ENCODE measurements at places on chromosomes 12 and 14.

DNA sequence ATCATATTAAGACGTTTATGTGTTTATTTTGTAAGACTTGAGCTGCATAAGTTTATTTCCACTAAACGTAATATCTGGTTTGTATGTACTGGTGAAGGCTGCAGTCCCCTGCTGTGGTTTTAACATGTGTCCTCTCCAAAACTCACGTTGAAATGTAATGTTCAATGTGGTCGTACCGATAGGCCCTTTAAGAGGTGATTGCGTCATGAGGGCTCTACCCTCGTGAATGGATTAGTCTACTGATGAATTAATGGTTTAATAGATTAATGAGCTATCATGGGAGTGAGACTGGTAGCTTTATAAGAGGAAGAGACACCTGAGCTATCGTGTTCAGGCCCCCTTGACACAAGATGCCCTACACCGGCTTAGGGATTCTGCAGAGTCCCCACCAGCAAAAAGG, 14.9 kb downstream of the LRIG3 start:
- no peak for DNase-seq

DNA sequence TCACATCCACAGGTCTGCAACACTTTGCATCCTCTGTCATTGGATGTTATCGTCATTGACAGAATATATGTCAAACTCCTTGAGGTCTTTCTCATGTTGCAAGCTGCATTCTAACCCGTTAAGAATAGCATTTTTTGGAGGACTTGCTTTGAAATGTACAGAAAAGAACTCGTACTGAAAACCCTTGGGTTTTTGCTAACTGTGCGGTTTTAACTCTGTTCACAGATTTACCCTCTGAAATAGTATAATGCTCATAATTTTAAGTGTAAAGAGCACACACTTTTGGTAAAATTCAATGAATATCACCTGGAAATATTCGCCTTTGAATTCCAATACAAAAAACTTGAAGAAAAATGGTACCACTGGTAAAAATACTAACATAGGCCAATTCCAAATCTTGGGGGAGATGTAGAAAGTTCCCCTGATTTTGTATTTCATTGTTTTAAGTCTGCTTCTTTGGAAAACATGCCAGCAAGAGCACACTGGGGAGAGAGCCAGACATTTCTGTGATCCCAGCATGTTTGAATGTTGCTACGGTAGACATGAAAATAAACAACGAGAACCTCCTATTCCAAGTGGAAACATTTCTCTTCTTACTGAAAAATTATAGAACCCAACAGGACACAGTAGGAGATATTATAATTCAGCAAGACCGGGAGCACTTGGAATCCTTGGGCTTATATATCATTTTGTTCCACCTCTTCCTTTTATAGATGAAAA, 446.0 kb downstream of the AEBP2 start:
- no peak for DNase-seq

- peak; percentile 88 for DNase-seq
Observed at GRCh38 chr12:55017416-55017925, 2.3 kb upstream of the NEUROD4 start.

- DNase-seq = no peak
Observed at GRCh38 chr14:68450391-68451120, 342.3 kb downstream of the ZFP36L1 start.

- DNase-seq = peak; percentile 31
Observed at GRCh38 chr14:30131581-30132097, 204.0 kb upstream of the PRKD1 start.

- no peak for DNase-seq
Observed at GRCh38 chr14:54794796-54795195, 107.8 kb downstream of the GCH1 start.

DNA sequence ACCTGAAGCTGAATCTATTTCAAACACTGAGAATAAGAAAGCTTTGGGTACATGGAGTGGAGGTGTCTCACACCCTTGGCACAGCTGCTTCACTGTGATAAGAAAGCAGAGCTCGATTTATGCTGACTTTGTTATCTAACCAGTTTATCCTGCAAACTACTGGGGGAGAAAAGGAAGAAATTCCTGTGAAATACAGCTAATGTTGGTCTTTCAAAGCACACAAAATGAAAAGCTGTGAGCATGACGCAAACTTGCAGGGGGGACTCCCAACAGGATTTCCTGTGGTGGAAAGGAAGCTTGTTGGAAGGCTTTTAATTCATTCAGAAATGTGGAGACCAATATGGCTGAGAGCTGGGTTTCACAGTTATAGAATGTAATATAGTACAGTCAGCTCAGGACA, 53.4 kb downstream of the SRGAP1 start:
- no peak for DNase-seq

DNA sequence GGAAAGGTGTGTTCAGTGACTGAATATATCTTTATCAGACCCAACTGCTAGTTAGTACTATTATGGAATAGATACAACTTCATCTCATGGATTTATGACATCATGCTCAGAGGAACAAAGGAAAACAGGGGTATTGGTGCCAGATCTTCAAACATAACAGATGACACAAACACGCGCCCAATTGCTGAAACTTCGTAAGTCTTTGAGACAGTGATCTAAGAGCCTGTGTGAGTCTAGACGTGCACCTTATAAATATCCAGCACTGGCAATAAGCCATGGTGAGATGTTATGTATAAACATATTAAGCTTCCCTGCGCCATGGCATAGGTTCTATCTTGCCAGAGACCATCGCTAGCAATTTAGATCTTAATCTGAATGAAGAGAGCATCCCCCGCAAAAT, 42.2 kb upstream of the NR2C1 start:
- DNase-seq = no peak

DNA sequence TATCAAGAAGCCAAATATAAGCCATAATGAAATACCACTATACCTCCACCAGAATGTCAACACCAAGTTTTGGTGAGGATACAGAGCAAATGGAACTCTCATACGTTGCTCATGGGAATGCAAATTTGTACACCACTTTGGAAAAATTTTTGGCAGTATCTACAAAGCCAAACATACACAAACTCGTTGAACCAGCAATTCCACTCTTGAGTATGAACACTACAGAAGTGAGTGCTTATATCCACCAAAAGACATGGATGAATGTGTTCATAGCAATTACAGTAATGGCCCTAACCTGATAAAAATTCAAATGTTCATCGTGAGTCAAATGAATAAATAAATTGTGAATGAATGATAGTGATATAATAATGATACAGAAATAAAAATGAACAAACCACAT, 24.8 kb downstream of the C12orf71 start:
- DNase-seq = no peak

DNA sequence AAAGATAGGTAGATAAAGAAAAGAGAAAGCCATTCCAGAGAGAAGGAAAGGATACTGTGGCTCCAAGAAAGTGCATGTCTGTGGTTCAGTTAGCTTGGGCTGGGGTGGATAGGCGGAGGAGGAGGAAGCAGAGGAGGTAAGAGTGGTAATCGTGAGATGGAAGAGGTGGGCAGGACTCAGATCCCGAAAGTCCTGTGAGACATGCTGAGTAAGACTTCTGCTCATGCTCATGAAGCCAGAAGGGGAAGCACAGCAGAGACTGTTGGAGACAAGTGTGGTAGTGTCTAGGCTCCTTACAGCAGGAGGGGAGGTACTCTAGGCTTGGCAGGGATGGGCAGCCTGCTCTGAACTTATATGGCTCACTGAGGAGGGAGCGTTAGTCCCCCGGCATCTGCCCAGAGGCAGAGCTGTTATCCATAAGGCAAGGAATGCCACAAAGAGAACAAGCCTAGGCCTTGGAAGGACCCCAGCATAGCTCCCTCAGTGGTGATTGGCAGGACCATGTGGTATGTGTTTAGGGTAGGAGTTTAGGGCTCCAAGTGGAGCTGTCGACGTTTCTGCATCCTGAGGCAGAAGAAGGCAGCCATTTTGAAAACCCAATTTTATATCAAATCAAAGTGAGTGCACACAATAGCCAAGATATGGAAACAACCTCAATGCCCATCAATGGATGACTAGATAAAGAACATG, 135.3 kb downstream of the SMOC1 start:
- DNase-seq = no peak

DNA sequence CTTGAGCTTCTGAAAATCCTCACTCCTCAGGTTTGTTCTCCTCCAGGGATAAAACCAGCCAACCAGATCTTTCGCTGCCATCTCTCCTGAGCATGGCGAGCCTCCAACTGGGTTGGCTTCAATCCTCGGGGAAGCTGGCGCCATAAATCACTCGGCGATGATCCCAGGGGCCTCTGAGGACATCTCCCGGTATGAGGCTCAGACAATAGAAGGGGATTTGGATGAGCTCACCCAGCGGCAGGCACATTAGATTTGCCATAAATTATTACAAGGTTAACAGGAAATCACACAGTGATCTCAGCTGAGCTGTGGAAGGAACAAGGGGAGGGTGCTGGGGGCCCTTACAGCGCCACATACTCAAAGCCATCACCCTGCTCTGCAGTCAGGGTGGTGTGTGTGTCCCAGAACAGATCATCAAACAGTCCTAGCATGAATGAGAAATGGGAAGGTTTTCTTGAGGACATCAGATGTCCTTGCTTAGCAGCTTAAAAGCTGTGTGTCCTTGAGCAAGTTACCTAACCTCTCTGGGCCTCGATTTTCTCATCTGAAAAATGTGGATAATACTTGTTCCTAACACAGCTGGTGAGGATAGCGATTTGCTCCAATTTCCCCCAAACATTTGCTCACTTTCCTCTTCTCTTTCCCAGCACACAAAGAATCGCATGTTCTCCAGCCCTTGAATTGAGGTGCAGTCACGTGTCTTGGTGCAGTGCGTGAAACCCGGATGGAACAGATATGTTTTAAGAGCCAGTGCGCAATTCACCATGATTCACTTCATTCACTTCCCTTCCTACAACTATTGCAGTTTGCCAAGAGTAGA, 142.8 kb downstream of the SCARB1 start:
- DNase-seq = peak; percentile 96

DNA sequence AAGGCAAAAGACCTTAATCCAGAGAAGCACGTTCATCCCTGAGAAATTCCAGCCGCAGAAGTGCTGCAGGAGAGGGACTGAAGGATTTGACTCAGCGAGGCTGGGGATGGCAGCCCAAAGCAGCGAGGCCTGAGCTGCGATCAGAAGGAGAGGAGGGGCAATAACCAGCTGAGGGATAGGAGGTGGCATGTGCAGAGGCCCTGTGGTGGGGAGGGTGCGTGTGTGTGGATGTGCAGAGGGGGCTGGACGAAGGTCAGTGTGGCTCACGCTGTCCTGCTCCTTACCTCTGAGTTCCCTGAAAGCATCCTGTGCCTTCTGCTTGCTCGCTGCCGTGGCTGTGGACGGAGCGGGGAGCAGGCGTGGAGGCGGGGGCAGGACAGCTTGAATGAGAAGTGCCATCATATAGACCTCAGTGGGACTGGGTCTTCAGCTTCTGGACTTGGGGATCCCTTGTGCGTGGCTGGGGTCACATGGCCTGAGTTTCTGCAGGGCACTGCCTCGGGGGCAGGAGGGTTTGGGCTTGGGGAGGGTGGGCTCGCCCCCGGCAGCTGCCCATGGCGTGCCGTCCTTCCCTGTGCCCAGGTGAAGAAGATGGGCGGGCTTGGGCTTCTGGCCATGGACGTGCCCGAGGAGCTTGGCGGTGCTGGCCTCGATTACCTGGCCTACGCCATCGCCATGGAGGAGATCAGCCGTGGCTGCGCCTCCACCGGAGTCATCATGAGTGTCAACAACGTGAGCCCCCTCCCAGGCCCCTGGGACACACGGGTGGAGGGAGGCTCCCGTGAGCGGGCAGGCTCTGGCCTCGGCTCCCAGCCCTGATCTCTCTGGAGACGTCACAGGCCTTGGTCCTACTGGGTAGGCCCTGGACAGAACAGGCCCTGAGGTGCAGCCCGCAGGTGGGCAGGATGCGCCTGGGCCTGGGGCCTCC, 11.0 kb downstream of the ACADS start:
- DNase-seq = no peak

DNA sequence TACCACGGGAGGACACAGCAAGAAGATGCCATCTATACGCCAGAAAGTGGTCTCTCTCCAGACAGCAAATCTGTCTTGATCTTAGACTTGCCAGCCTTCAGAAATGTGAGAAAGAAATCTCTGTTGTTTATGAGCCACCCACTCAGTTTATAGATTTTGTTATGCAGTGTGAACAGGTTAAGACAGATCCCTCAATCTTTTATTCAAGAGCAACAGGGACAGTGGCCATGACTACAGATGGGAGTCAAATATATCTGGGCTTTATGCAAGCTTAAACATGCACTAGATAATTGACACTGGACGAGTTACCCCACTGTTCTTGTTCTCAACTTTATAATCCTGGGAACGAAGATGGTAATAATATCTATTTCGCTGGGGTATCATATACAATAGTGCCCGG, 288.7 kb downstream of the RPAP3 start:
- no peak for DNase-seq

- no peak for DNase-seq
Observed at GRCh38 chr12:93085383-93086287, 156.5 kb upstream of the EEA1 start.

DNA sequence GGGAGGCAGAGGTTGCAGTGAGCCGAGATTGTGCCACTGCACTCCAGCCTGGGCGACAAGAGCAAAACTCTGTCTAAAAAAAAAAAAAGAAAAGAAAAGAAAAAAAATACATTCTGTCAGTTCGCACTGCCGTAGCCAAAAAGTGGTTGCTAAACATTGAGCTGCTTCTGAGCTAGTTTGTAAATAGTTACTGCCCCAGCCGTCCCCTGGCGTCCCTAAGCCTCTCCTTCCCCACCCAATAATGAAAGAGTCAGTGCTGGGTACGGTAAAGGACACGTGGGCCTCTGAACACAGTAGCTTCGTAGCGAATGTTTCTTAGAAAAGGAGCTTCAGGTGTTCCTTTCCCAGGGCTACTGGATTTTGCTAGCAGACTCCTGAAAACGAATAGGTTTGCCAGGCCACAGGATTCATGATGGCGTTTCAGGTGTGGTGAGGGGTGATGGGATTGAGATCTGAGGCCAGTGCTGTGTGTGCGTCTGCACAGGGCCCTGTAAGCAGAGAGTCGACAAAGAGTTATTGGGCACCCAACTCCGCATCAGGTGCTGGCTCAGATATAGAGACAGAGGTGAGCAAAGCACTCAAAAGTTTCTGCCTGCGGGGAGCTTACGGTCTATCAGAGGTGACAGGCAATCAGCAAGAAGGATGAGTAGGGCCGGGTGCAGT, 94.1 kb downstream of the LGMN start:
- DNase-seq = no peak

DNA sequence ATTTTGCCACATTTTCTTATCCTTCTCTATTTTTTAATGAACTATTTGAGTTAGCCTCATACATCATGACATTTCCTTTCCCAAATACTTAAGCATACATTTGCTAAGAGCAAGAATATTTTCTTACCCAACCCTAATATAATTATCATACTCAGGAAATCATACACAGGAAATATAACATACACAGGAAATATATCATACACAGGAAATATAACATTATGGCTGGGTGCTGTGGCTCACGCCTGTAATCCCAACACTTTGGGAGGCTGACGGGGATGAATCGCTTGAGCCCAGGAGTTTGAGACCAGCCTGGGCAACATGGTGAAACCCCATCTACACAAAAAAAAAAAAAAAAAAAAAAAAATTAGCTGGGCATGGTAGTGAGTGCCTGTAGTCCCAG, 4.9 kb downstream of the NCKAP1L start:
- no peak for DNase-seq

GRCh38 chr12:54680374-54680773, 32.2 kb upstream of the DCD start:
- no peak for DNase-seq

Measured in NCI-H1694 treated with DMSO at 0.1 percent for 48 hours (cell line).